ENCODE measurements at places on chromosomes 7 and 10.

DNA sequence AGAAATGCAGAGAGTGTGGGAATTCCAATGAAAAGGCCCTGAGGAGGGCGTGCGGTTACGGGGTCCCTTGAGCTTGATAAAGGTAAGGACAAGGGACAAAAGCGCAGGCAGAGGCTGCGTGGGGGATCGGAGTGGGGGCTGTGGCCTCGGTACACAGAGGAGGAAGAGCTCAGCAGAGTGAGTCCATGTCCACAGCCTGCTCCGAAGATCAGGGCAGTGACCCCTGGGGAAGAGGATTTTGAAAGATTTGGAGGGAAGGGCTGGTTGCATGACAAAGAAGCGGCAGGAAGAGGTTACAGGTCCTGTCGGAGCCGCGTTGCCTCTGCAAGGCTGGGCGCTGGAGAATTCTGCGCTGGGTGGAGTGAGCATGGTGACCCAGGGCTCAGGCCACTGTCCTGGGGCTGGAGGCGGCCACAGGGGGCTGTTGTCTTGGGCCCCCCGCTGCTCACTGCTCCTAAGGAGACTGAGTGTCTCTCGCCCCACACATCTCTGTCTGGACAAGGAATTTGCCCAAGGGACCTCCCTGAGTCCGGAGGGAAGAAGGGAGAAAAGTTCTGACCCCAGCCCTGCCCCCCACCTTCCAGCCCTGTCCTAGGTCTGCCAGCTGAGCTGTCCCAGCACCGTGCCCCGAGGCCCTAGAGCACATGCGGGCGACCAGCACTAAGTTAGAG is 69.8 kb upstream of the INSIG1 start:
- DNase-seq = no peak

GRCh38 chr7:11427686-11428273 is 404.2 kb downstream of the THSD7A start:
- no peak for DNase-seq

DNA sequence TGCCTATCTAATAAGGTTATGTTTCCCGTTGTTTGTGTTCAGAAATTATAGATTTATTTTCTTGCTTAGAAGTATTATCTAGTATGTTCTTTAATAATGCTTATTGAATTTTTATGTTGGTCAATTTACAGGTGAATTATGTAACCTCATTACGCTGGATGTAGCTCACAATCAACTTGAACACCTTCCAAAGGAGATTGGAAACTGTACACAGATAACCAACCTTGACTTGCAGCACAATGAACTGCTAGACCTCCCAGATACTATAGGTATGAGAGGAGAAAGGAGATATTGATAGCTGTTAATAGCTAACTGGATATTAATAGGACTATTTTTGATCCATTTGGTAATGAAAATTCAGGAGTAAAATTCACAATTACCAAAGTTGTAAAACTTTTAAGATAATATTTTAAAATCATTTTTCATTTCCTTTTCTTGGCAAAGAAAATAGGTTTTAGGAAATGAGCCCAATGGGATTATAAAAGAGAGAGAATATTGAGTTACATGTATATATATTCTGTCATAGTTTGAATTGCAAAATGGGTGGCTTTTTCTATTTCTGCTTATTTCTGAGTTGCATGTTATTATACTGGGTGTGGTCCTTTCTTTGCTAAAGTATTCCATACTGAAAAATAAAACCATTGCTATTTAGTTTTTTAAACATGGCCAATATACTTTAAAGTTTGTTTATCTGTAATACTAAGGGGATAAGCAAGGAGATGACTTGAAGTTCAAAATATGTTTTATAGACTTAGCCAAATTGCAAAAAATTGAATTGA is 66.3 kb downstream of the SHOC2 start:
- DNase-seq = no peak

GRCh38 chr10:124155781-124156435 is 62.5 kb upstream of the CHST15 start:
- DNase-seq = no peak

GRCh38 chr7:32089678-32090077 is 19.5 kb upstream of the PDE1C start:
- DNase-seq = no peak

GRCh38 chr10:12800302-12800701 is 201.2 kb downstream of the CCDC3 start:
- DNase-seq = no peak

DNA sequence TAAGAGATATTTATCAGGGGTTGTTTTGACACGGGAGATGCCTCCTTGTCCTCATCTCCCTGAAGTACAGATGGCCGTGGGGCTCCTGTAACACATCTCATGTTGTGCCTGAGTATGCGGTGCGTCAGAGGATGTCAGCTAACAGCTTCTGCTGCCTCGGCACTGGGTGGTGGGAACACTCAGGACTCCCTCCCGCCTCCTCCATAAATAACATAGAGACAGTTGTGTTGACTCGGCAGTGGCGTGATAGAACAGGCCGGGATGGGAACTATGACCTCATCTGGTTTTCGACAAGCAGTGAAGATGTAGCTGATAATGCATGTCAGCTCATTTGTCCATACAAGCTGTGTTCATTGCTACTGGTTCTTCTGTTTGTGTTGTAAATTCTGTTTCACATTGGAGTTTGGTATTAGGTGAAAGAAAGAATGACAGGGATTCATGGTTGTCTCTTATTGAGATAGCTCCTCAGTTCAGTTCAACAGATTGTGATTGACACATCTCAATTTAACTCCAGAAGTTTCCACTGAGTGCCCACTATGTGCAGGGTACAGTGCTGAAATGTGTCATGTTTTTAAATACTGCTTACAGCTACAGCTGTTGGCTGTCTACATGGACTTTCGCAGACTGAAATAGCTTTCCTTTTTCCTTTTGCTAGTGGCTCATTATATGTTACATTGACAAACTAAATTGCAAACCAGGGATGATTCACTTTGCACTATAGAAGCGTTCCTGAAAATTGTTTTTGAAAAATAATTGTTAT is 87.4 kb downstream of the CHN2 start:
- no peak for DNase-seq

DNA sequence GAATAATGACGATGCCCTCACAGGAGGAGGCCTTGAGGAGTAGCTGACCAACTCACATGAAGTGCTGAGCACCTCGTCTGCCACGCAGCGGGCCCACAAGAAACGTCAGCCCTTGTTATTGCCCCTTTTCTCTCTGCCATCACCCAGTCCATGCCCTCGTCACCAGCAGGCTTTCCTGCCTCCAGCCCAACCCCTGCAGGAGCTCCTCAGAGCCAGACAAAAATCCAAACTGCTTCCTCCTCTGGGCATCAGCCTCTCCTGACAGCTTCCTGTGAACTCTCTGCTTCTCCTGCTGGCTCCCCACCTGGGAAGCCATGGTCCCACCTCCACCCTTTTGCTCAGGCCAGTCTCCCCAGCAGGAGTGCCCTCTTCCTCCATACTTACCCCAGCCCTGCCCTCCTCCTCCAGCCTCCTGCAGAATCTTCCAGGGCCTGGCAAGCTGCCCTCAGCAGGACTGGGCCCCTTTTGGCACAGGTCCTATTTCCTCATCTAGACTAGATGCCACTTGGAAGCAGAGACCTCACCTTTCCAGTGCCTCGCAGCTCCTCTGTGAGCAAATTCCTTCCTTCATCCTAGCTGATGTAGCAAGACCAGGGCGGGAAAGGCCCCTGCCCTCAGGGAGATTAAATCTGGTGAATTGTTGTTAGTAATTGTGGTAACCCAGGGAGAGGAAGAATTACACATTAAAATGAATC is 115.1 kb downstream of the C10orf105 start:
- DNase-seq = no peak

- DNase-seq = no peak
These were observed 709.7 kb downstream of the CNTNAP2 start for GRCh38 chr7:146826329-146826728.

DNA sequence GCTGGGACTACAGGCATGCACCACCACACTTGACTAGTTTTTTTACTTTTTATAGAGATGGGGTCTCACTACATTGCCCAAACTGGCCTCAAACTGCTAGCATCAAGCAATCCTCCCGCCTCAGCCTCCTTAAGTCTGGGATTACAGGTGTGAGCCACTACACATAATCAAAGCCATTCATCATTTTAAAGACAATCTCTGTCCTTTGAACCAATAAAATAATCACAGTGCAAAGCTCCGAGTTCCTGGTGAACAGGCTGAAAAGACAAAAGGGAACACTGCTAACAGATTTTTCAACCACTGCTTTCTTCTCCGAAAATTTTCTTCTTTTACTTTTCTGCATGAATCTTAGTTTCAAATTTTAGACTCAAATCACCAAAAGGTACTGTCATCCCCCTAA is 58.5 kb downstream of the PARD3 start:
- no peak for DNase-seq

- DNase-seq = peak; percentile 85
These were observed 143.5 kb downstream of the PIP4K2A start for GRCh38 chr10:22570733-22571430.

- no peak for DNase-seq
These were observed 517.4 kb downstream of the CCSER2 start for GRCh38 chr10:84845628-84846261.

GRCh38 chr10:104872691-104873090 is 231.6 kb downstream of the SORCS3 start:
- no peak for DNase-seq

GRCh38 chr10:10209167-10209566 is 808.5 kb upstream of the CELF2 start:
- no peak for DNase-seq

DNA sequence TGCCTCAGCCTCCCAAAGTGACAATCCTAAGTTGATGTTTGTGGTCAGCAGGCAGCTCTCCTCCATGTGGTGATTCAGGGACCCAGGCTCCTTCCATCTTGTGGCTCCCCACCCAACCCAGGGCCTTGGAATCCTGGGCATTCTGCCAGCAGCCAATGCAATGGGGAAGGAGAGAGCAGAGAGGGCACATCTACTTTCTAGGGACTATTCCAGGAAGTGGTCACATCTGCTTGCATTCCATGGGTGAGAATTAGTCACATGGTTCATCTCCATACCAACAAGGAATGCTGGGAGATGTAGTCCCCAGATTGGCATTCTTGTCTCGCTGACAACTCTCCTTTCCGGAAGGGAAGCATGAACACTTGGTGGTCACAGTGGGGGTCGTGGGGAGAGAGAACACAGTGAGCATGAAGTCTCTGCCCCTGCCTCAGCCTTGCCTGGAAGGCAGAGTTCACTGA is 9.9 kb upstream of the SRRM3 start:
- DNase-seq = no peak

DNA sequence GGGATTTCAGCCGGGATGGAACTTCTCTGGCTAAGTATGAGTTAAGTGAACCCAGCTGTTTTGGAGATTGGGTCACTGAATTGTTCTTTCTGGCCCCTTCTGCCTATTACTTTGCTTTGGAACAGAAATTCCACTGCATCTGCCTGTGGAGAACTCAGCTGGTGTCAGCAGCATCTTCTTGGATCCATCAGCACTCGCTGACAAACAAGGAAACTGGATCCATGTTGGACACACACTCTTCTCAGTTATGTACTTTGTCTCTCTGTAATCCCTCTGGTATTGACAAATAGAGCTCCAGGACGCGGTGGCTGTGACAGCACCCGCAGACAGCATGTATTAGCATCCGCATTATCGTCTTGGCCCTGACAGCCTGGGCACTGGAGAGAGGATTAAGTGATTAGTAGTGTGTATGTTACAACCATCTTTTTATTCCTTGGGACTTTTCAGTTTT is 73.0 kb upstream of the BMPER start:
- DNase-seq = no peak

DNA sequence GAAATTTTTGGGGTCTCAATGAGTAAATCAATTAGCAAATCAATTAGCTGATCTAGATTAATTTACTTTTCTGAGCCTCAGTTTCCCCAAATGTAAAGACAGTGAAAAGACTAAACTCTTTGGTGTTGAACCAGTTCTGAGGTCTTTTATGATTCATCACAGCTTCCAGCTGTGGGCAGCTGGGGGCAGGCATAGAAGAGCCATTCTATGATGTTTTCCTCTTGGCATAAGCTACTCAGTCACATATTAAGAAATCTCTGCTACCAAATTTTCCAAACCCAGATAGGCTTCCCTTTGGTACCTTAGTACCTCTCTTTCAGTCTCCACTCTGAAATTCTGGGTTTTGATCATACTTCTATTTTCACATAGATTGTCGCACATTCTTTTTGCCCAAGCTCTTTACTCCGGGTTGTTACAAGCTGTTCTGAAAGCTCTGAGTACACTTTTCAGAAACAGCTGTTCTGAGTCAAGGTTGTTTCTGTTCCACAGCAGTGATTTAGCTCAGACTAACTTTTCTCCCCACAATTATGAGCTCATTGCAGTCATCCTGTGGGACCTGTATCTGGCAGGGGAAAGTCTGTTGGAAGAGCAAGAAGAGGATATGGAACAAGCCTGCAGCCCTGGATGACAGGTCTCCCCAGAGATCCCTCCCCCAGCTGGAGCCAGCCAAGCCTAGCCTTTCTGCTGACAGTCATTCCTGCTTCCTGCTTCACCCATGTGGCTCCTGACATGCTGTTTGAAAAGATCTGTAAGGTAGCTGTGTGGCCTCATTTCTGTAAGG is 599.6 kb upstream of the GHITM start:
- no peak for DNase-seq

- no peak for DNase-seq
These were observed 178.2 kb upstream of the NRG3 start for GRCh38 chr10:81696609-81697388.

- no peak for DNase-seq
These were observed 15.5 kb upstream of the DNAJB12 start for GRCh38 chr10:72370201-72370722.

GRCh38 chr10:78745441-78745840 is 323.3 kb upstream of the ZMIZ1 start:
- DNase-seq = no peak

- peak; percentile 76 for DNase-seq
These were observed 150.2 kb upstream of the AGR3 start for GRCh38 chr7:17031906-17032551.

- DNase-seq = no peak
These were observed 208.3 kb downstream of the STK31 start for GRCh38 chr7:23918286-23918685.

DNA sequence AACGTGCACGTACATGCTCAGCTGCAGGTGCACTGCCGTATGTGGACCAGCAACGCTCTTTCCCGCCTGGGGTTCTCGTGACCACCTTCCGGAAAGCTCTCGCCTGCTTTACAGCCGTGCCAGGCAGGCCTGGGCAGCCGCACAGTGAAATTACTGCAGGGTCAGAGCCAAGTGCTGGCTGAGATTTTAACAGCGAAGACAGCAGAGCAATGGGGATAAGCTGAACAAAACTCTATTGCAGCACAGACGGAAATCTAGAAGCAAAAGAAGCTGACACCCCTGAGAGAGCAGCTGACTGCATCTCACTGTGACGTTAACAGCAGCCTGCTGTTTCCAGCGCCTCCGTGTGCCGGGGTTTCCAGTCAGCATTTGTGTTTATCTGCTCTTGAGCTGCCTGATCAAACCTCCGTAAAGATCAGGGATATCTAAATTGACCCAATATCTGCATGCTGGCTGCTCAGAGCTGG is 179.0 kb downstream of the DIP2C start:
- no peak for DNase-seq
